ENCODE measurements at places on chromosomes 5 and 9.

DNA sequence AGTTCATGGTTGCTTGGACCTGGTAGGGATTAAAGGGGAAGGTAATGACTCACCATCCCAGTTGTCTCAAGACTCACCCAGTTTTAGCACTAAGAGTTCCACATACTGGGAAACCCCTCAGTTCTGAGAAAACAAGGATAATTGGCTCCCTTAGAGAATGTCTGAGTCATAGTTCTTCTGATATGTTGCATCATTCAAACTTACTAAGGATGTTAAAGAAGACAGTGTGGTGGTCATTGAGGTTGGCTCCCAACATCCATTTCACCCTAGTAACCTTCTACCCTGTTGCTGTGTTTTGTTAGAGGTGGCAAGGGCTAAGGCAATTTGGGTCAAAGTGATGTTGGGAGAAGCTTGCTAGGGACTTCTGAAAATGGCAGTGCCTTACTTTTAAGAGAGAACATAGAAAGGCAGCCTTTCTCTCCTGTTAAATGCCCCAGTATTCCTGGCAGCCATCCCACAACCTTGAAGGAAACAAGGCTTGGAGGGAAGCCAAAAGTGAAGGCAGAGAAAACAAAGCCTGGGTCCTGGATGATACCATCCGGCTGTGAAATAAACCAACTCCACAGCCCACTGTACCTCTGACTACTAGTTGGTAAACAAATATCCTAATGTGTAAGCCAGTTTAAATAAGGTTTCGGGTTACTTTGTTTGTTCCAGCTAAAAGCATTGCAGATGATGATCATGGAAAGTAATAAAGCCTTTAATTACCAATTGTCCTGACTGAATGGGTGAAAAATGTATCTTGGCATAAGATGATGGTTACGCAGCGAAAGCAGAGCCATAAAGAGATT, 80.4 kb upstream of the ADAMTSL1 start:
- DNase-seq = peak; percentile 73

GRCh38 chr5:30626557-30626956, 566.9 kb upstream of the CDH6 start:
- no peak for DNase-seq

DNA sequence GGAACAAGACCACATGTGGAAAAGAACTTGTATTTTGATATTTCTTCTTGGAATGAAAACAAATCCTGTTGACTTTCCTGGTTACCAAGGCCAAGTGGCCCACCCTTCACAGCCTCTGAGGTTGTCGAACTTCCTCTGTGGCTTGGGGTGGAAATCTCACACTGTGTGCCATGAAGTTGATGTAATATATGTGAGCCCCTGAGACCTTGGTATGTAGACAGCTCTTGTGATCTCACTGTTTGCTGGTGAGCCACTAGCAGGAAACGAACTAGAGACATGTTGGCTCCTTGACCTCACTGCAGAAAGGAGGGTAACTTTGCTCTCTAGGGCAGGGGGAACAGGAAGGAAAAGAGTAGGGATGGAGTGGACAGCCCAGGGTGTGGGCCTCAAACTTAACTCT, 159.4 kb downstream of the ARHGAP26 start:
- no peak for DNase-seq

GRCh38 chr5:93587597-93588351, 4.8 kb downstream of the NR2F1 start:
- DNase-seq = no peak

DNA sequence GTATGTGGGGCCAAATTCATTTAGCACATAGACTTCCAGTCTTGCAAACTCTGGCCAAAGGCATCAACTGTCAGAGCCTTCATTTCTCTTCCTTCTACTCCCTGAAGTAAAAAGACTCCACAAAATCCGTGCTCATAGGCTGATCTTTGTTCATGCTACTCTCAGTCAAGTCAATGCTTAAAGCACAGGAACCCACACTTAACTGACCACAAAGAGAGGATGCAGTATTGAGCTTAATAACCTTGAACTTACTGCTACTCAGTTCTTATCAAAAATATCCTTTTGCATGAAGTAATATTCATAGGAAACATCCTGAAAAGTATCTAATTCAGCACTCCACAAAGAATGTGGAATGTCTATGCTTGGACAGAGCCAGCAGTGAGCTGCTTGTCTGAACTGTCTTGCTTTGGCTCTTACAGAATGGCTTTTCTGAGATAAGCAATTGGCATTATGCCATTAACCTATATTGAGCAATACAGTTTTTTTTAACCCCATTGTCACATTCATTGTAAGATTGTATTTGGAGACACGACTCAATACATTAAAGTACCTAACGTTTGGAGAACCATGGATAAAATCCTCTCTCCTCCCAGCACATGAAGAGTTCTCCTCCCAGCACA, 21.7 kb downstream of the LPAR1 start:
- DNase-seq = no peak

DNA sequence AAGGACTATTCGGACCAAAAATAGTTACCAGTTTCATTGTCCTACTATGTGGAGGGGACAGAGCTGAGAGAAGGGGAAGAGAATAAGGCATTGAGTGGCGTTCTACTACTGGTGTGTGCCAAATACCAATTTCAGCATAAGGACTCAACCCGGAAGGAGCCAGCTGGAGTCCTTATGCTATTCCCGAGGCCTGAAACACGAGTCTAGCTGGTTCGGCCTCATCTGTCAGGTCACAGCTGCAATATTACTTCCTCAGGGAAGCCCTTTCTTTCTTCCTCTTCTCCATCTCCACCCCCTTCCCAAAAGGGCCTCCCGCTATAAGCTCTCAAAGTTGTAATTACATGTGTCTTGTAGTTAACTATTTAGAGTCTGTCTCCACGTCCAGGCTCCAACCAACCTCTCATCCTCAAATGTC, 20.5 kb upstream of the FER start:
- DNase-seq = peak; percentile 18

DNA sequence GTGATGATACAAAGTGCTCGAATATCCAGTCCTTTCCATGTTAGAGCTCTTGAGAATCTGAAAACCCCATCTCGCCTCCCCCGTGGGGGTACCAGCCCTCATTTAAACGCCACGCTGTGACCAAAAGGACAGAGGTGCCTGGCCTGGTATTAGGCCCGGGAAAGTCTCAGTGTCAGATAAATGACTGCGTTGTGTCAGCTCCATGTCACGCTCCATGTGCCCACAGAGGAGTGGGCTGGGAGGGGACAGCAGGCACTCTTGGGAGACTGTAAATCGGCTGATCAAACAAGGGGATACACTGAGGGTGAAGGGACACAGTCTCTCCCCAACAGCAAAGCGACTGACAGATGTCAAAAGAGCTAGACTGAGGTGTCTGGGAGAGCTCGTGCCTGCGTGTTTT, 65.7 kb upstream of the ECM2 start:
- DNase-seq = no peak

DNA sequence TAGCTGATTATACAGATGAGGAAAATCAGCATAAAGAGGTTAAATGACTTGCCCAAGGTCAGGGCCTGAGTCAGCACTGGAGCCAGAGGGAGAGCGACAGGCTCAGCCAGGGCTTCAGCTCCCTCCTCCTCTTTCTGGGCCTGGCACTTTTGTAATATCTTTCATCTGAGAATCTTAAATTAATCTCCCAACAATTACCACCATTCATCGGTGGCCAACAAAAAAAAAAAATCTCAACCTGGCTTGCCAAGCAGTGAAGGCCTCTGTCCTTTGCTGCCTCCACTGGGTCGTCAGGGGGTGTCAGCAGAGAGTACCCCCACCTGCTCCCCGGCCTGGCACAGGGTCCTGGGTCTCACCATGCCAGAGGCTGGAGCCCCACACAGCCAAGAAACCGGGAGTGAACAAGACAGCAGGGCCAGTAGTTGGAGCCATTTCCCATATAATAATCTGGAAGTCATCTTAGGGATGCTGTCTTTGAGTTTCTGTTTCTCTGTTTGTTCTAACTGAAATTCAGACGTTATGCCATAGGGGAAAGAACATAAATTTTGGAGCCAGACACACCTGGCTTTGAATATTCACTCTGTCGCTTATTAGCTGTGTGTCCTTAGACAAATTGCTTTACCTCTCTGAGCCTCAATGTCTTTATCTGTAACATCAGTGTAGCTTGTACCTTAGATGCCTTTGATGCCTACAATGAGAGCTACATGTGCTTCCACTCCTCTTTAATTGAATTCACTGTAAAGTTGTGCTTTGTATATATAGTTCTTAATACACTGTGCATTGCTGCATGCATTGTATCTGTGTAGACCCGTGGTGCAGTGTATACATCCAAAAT, 299.9 kb upstream of the MSX2 start:
- DNase-seq = peak; percentile 51

DNA sequence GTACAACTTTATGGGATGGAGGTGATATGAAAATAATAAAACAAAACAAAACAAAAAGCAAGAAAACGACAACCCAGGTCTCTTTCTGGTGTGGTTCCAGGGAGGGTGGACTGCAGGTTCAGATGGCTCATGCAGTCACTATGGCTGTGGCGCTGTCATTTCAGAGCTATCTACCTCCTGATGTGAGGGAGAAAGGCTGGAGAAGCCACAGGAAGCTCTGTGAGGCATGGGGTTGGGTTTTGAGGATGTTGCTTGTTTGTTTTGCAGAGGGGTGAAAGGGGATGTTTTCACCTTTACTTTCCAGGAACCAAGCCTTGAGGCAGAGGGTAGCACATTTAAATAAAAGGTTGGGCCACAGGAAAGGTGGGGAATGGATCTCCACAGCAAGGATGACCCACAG, 18.7 kb downstream of the NIPAL4 start:
- DNase-seq = no peak

DNA sequence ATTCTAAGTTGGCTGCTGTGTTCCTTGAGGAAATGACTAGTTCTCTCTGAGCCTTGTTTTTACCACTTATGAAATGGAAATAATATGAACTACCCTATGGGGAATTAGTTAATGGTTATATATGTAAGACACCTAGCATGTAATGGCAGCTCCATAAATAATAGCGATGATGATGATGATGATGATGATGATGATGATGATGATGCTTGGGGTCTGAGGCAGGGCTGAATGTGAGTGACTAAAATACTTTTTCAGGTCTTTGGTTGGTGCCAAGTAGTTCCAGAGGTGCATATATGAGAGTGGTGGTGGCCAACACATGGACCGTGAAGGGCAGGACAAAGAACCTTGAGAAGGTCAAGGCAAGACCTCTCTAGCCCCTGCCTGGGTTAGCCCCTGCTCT, 123.3 kb upstream of the PANK3 start:
- DNase-seq = no peak

GRCh38 chr5:152556784-152557183, 151.7 kb upstream of the NMUR2 start:
- no peak for DNase-seq

- no peak for DNase-seq
Observed at GRCh38 chr9:20620650-20621470, 1.4 kb downstream of the MLLT3 start.

DNA sequence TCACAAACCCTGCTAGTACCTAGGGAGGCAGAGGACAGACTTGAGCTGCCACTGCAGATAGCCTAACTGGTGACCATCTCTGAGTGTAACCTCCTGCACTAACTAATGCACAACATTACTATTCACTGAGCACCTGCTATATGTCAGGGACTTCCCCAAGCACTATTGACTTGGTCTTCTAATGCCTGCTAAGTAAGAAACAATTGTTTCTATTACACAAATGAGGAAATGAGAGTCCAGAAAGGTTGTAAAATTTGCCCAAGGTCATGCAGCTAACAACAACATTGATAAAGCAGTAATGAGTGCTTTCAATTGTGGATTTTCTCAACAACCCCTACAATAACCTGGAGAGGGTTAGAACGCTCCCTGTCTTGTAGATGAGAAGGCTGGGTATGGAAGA, 183.7 kb downstream of the ZNF462 start:
- no peak for DNase-seq

DNA sequence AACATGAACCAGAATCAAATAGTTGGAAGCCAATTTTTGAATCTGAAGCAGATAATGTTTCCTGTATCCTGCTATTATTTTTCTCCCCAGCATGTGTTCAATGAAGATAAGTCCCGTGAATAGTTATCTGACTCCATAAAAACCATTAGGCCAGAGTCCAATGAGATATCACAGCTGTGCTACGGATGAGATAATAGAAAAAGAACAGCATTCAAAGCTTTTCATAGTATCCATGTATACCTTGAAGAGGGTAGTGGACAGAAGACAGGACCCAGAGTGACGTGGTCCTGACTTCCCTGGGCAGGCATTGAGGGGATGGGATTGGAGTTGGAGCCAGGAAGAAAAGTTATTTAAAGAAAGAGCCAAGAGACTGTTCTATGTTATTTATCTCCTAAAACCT, 50.7 kb upstream of the C6 start:
- no peak for DNase-seq
